Common myeloid progenitor, CD34-positive (primary cell): ENCODE measurements at places on chromosomes 5 and 9.

GRCh38 chr9:69122549-69123141, 51.4 kb upstream of the TJP2 start:
- peak overlapping the region; percentile 81 for H3K4me3 ChIP-seq
- no peak for DNase-seq
- H3K36me3 ChIP-seq: no peaks in the 10 kb centered on the region
- H3K4me1 ChIP-seq: peaks cover 25% of the 10 kb centered on the region
- no peaks in the 10 kb centered on the region for H3K27me3 ChIP-seq

DNA sequence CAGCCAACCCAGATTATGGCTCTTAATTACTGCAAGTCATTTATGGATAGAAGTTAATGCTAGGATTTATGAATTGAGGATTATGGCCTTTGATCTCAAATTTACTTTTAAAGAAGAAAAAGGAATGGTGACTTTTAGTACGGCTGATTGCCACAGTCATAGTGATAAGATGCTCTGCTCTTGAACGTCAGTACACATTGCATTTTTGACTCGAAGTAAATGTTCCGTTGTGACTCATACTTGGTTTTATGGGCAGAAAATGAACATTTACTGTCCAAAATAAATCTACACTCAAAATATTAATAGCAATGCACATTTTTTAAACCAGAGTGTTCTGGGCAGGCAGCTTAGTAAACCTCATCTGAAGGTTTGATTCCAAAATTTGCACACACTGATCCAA, 830 bp downstream of the ADAMTSL1 start:
- DNase-seq: no peak
- no peak overlapping the region for H3K27ac ChIP-seq
- H3K36me3 ChIP-seq: no peaks in the 10 kb centered on the region
- H3K4me1 ChIP-seq: peaks cover 2% of the 10 kb centered on the region
- no peak overlapping the region for H3K4me3 ChIP-seq

DNA sequence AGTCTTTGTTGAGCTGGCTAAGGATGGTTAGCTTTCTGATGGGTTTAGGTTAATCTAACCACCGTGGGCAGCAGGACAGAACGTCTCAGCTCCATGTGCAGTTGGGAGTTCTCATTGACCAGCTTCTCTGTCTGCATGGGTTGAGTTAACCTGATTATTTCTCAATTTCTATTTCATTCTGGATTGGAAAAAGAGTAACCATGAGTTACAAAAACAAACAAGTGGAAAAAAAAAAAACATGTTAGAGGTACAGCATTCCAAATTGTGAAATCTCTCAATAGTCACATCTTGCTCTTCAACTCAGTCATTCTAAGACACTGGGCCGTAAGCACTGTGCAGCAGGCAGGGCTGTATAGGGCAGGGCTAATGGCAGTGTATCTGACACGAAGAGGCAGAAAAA, 343.7 kb upstream of the KLF4 start:
- no peak overlapping the region for H3K4me3 ChIP-seq
- H3K27ac ChIP-seq: no peak overlapping the region
- no peaks in the 10 kb centered on the region for H3K4me1 ChIP-seq
- no peaks in the 10 kb centered on the region for H3K27me3 ChIP-seq
- no peak for DNase-seq

DNA sequence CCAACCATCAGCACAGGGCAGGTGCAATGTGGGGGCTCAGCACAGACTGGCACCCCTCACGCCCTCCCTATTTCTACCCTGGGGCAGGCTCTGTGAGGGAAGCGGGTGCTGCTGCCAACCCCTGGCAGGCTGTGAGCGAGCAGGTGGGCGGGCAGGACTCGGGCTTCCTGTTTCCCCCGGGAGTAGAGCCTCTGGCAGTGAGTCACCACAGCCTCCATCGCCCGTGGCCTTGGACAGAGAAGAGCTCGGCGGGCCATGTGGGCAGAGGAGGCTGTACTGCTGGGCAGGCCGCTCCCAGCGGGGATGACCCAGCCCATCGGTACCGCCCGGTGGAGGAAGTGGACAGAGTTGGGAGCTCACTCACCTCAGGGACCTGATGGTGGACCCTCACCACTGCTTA, 16.6 kb downstream of the KCNT1 start:
- H3K36me3 ChIP-seq: no peaks in the 10 kb centered on the region
- H3K4me1 ChIP-seq: no peaks in the 10 kb centered on the region
- no peak overlapping the region for H3K27ac ChIP-seq
- H3K27me3 ChIP-seq: peaks cover 11% of the 10 kb centered on the region
- no peak for DNase-seq
- no peak overlapping the region for H3K4me3 ChIP-seq

GRCh38 chr5:100444961-100445360, 90.2 kb upstream of the FAM174A start:
- no peaks in the 10 kb centered on the region for H3K4me1 ChIP-seq
- H3K36me3 ChIP-seq: no peaks in the 10 kb centered on the region
- no peaks in the 10 kb centered on the region for H3K27me3 ChIP-seq
- no peak overlapping the region for H3K4me3 ChIP-seq
- no peak overlapping the region for H3K27ac ChIP-seq

DNA sequence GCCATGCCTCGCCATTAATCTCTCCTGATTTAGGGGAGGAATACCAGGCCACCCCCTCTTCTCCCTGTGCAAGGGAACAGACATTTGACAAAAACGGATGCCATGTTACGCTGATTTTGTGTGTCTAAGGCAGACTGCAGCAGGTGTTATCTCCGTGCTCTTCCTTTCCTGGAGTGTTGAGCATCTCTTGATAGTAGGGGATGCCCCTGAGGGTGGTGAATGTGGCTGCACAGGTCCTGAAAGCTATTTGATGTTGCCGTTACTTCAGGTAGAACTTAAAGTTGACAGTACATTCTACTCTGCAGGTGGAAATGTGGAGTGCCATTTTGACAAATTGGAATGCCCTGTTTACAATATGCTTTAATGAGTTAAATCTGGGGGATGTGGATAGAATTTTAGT, 21.5 kb downstream of the TENT4A start:
- no peak overlapping the region for H3K27ac ChIP-seq
- H3K4me1 ChIP-seq: peaks cover 20% of the 10 kb centered on the region
- H3K4me3 ChIP-seq: no peak overlapping the region
- H3K36me3 ChIP-seq: peaks cover 39% of the 10 kb centered on the region
- DNase-seq: no peak

DNA sequence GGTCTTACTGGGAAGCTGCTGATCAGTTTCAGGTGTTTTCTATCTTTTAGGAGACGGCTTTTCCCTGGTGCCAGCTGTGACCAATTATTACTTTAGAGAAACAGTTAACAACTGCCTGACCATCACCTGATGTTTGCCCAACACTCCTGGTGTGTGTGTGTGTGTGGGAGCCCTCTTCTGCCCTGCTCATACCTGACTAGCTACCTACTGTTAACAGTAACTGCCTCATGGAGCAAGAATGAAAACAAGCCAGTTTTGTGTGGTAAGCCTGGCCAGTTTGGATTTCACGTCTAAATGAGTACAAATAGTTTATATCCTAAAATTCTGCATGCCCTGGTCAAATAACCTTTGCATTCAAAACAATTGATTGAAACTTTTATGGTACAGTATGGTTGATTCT, 46.1 kb upstream of the RIOK2 start:
- no peak for DNase-seq
- H3K4me1 ChIP-seq: no peaks in the 10 kb centered on the region
- H3K36me3 ChIP-seq: no peaks in the 10 kb centered on the region

DNA sequence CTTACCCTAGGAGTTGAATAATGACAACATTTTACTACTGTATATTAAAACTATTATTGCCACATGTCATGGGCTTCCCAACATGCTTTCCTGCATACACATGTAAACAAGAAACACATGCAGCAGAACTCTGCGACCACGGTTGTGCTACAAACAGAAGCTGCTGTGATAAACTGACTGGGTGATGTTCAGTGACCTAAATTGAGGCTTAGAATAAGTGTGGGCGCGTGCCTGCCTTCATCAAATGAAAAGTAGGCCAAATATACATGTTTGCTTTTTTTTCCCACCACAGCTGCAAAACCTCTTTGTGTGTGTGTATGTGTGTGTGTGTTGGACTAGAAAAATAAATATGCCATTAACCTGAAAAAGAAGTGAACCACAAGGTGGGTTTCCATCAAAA, 1202.1 kb downstream of the PTPRD start:
- no peak for DNase-seq
- no peak overlapping the region for H3K27ac ChIP-seq
- no peaks in the 10 kb centered on the region for H3K36me3 ChIP-seq
- no peaks in the 10 kb centered on the region for H3K4me1 ChIP-seq
- H3K4me3 ChIP-seq: no peak overlapping the region

DNA sequence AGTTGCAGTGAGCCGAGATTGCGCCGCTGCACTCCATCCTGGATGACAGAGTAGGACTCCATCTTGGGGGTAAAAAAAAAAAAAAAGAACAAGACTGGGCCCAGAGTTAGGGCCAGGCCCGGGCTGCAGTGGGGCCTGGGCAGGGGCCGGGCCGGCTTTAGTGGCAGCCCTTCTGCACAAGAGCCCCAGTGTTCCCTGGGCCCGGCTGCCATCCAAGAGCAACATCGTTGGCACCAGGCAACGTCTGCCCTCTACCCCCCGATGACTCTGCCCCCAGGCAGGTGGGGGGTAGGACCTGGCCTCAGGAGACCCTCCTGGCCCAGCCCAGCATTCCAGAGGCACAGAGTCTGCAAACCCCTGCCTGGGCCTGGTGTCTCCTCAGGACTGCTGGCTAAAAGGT, 4.9 kb upstream of the FGFR4 start:
- H3K27me3 ChIP-seq: no peaks in the 10 kb centered on the region
- H3K27ac ChIP-seq: no peak overlapping the region
- no peaks in the 10 kb centered on the region for H3K36me3 ChIP-seq
- no peak for DNase-seq

- no peak overlapping the region for H3K4me3 ChIP-seq
- DNase-seq: peak; percentile 14
- H3K27ac ChIP-seq: no peak overlapping the region
- H3K27me3 ChIP-seq: no peaks in the 10 kb centered on the region
- no peaks in the 10 kb centered on the region for H3K36me3 ChIP-seq
- peaks cover 9% of the 10 kb centered on the region for H3K4me1 ChIP-seq
Measured at GRCh38 chr9:105066275-105066865, 138.4 kb upstream of the ABCA1 start.

GRCh38 chr5:14469551-14470377, 111.8 kb upstream of the OTULINL start:
- no peak overlapping the region for H3K4me3 ChIP-seq
- H3K27ac ChIP-seq: no peak overlapping the region
- H3K36me3 ChIP-seq: peaks cover 42% of the 10 kb centered on the region
- H3K4me1 ChIP-seq: peaks cover 11% of the 10 kb centered on the region
- no peak for DNase-seq

DNA sequence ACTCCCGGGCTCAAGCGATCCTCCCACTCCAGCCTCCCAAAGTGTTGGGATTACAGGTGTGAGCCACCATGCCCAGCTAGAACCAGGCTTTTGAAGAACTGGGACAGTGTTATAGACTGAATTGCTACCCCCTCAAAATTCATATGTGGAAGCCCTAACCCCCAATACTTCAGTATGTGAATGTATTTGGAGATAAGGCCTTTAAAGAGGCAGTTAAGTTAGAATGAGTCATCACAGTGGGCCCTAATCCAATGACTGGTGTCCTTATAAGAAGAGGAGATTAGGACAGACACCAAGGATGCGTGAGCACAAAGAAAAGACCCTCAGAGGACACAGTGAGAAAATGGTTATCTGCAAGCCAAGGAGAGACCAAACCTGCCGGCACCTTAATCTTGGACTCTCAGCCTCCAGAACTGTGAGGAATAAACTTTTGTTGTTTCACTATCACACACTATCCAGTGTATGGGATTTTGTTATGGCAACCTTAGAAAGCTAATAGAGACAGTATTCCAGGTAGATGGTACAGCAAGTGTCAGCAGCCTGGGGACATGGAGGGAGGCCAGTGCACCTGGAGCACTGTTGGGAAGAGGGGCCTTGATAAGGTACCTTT, 31.4 kb upstream of the ERGIC1 start:
- no peaks in the 10 kb centered on the region for H3K36me3 ChIP-seq
- H3K27me3 ChIP-seq: no peaks in the 10 kb centered on the region
- peak overlapping the region; percentile 81 for H3K27ac ChIP-seq
- DNase-seq: peak; percentile 92
- H3K4me1 ChIP-seq: peaks cover 15% of the 10 kb centered on the region
- H3K4me3 ChIP-seq: no peak overlapping the region

DNA sequence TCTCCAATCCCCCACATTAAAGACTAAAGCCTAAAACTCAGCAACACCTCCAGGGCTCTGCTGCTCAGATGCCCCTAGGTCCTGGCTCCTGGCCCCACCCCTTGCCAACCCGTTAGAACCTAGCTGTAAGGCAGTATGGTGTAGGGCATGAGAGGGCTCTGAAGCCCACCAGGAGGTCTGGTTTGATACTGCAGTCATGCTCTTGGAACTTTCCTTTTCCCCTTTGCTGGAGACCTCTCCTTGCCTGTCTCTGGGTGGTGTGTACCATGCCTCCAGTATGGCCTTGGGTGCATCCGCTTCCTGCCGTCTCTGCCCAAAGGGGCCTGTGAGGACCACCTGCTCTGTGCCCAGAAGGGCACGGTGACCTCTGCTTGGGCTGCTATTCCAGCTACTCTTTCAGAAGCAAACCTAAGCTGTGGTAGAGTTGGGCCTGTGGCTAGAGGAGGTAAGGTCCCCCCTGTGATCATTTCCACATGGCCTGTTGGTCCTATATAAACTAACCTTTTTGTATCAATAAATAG, 3.5 kb downstream of the TENT4A start:
- no peak overlapping the region for H3K27ac ChIP-seq
- peaks cover 59% of the 10 kb centered on the region for H3K4me1 ChIP-seq
- H3K4me3 ChIP-seq: peak overlapping the region; percentile 81
- no peak for DNase-seq
- peaks cover 7% of the 10 kb centered on the region for H3K36me3 ChIP-seq

GRCh38 chr5:119019501-119019900, 31.2 kb upstream of the DTWD2 start:
- H3K27ac ChIP-seq: no peak overlapping the region
- no peak overlapping the region for H3K4me3 ChIP-seq
- no peaks in the 10 kb centered on the region for H3K36me3 ChIP-seq
- no peaks in the 10 kb centered on the region for H3K27me3 ChIP-seq

GRCh38 chr5:79020861-79021561, 35.9 kb upstream of the ARSB start:
- DNase-seq: peak; percentile 81
- H3K4me1 ChIP-seq: no peaks in the 10 kb centered on the region
- peaks cover 2% of the 10 kb centered on the region for H3K27me3 ChIP-seq
- no peak overlapping the region for H3K4me3 ChIP-seq
- H3K36me3 ChIP-seq: no peaks in the 10 kb centered on the region
- H3K27ac ChIP-seq: no peak overlapping the region

- peaks cover 11% of the 10 kb centered on the region for H3K4me1 ChIP-seq
- no peak overlapping the region for H3K4me3 ChIP-seq
- H3K36me3 ChIP-seq: peaks cover 35% of the 10 kb centered on the region
- H3K27me3 ChIP-seq: no peaks in the 10 kb centered on the region
Measured at GRCh38 chr9:72354704-72355103, 10.3 kb downstream of the ZFAND5 start.

DNA sequence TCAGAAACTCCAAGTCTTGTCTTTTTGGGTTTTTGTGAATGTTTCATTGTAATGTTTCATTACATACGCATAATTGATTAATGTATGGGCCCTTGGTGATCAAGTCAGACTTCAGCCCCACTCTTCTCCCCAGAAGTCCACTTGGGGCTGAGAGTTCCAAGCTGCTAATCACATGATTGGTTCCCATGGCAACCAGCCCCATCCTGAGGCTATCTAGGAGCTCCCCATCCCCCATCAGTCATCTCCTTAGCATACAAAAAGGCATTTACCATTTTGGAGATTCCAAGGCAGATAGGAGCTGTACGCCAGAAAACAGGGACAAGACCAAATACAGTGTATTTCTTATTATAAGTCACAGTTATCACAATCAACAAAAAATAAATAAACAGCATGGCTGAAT, 22.9 kb upstream of the SYK start:
- peaks cover 12% of the 10 kb centered on the region for H3K4me1 ChIP-seq
- H3K36me3 ChIP-seq: no peaks in the 10 kb centered on the region
- H3K4me3 ChIP-seq: no peak overlapping the region
- H3K27me3 ChIP-seq: no peaks in the 10 kb centered on the region
- H3K27ac ChIP-seq: no peak overlapping the region
- no peak for DNase-seq
